MV-4-11 (cell line): ENCODE measurements at places on chromosomes 13 and 19.

GRCh38 chr19:6059988-6060599, 50.2 kb downstream of the RFX2 start:
- DNase-seq = no peak

DNA sequence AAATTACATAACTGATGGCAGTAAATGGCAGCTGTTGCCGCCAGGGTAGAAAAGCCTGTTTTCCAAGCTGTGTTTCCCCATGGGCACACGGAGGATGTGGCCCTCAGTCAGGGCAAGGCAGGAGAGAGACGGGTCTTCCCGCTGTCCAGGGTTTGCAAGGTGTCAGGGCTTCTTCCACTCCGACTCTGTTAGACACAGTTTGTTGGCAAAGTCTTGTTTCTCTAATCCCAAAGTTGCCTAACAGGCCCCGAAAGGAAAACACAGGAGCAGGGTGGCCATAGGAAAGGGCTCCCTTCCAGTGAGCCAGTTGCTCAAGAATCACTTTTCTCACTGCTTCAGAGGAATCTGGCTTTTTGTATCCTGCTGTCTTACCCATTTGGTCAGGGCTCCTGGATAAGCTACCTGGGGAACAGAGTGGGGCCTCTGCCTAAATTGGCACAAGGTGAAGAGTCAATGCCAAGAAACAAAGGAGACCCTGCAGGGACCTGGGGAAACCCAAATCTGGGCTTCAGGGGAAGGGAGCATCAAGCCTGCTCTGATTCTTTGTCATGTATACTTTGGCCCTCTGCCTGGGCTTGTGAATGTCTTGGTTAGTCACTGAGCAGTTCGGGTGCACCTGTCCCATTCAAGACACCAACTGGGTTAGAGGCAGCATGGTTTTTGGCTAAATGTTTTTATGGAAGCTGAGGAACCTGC, 29.0 kb upstream of the CXCL17 start:
- no peak for DNase-seq

- DNase-seq = no peak
Measured at GRCh38 chr19:35144600-35145436, 1.8 kb downstream of the FXYD7 start.

DNA sequence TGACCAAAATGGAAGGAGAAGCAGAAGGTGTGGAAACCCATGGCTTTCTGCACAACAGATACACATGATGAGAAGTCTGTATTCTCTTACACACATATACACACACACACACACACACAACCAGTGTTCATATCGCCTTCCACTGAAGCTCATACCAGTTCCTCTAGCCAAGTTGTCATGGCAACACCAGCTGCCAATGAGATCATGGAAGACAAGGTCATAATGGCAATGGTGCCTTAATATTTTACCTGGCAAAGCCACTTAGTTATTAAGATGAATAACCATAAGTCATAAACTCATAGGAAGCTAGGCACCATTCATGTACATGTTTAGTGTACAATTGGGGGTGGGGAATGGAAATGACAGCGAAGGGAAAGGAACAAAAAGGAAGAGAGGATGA, 2.6 kb upstream of the DHRS12 start:
- peak; percentile 42 for DNase-seq

GRCh38 chr13:74166261-74167004, 32.2 kb upstream of the KLF12 start:
- no peak for DNase-seq

- no peak for DNase-seq
Measured at GRCh38 chr13:106981051-106981450, 413.1 kb upstream of the ARGLU1 start.

GRCh38 chr19:39871886-39872866, 26.0 kb upstream of the FBL start:
- DNase-seq = no peak

DNA sequence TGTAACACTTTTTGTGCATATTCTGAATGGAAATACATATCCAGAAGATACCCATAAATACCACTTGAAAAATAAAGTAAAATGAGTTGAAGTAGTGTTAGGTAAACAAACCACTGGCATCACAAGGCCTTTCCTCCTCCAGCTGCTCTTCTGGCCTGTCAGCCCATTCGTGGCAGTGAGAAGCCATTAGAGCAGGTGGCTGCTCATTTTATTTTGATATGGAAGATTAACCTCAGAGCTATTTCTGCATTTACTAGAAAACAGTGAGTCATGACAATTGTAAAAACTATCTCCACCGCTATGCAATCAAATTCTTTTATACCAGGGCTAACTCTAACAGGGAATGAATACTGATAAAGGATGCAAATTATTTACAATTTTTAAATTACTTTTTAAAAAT, 2898.1 kb downstream of the PCDH9 start:
- DNase-seq = no peak

GRCh38 chr13:49063011-49063410, 87.3 kb downstream of the FNDC3A start:
- DNase-seq = no peak

- DNase-seq = no peak
Measured at GRCh38 chr19:15252398-15253018, 20.3 kb upstream of the EPHX3 start.

DNA sequence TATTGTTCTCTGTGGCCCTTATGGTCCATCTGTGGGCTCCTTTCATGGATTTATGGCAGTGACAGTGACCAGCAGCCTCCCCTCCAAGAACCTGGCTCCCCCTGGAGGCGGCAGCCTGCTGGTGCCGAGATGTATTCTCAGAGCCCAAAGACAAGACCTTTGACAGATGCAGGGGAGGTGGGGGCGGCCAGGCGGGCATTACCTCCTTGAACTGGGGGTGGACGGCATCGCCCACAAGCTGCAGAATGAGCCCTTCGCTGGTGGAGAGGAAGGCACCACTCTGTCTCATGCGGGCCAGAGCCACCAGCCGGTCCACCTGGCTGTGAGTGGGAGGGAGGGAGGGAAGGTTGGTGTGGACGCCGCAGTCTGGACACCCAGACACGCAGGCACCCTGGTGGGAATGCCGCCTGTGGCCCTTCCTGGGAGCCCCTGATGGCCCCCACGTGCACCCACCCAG, 6.6 kb downstream of the ISOC2 start:
- DNase-seq = peak; percentile 37

- peak; percentile 77 for DNase-seq
Measured at GRCh38 chr13:79385694-79386093, 20.4 kb downstream of the RBM26 start.

- no peak for DNase-seq
Measured at GRCh38 chr13:43894438-43894837, 14.7 kb downstream of the LACC1 start.

DNA sequence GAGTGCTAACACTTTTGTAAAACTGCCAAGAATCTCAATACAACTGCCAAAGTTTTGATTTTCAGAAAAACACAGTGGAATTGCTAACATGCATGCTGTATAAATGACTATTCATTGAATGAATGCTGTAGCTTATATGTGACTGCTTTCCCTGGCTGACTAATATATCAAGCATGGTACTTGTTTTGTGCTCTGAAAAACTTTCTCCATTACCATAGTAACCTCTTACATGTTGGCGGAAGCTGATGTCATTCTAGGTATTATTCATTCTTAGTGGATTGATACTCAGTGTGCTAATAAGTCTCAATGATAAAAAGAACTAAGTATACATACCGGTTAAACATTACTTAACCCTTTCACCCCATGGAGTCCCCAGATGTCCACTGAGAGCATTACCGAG, 166.1 kb upstream of the MYO16 start:
- no peak for DNase-seq

DNA sequence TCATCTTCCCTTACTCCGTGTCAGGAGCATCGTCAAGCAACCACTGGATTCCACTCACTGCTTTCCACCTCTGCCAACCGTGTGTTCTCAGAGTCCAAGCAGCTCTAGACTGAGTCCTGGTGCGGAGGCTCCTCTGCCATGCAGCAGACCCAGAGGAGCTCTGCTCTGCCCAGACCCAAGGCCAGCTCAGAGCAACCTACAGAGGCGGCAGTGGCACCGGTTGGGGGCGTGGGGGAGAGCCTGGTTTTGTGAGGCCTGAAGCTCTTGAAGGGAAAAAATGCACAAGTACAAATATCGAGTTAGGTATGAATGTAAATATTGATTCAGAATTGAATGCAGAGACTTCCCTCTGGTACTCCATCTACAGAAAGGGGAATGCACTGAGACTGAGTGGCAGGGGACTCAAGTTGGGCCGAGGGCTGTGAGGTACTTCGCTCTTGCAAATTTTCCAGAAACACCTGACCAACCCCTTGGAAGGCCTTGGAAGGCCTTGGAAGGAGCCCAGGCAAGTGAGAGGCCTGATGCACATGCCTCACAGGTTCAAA, 46.7 kb downstream of the GJA3 start:
- DNase-seq = no peak

- no peak for DNase-seq
Measured at GRCh38 chr19:47418692-47419029, 666 bp downstream of the MEIS3 start.

GRCh38 chr19:10871711-10872545, 575 bp downstream of the CARM1 start:
- DNase-seq = no peak

DNA sequence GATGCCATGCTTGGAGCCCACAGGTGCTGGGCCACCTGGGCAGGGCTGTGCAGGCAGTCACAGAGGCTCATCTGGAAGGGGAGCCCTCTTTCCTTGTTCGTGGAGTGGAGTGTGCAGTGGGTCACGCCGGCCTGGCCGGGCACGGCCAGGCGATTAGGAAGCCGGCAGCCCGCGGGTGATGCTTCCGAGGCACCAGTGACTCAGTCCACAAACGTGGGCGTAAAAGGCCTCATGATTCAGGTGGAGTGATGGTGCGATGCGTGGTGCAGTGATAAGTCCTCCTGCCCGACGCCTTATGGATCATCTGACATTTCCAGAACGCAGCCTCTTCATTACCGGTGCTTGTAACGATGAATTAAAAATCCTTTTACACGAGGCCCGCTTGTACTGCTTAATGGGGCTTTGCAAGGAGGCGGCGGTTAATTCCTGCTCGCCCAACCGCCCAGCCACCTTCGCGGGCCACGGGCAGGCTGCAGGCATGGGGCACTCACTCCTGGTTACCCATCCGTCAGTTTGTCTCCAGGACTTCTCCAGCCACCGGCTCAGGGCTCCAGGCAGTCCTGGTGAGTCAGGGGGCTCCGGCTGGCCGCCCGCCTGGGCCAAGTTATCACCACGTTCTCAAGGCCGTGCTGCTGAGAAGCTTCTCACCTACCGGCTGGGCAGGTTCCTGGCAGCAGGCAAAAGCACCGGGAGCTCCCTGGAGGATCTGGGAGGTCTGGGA, 172.4 kb downstream of the KDM4B start:
- no peak for DNase-seq

DNA sequence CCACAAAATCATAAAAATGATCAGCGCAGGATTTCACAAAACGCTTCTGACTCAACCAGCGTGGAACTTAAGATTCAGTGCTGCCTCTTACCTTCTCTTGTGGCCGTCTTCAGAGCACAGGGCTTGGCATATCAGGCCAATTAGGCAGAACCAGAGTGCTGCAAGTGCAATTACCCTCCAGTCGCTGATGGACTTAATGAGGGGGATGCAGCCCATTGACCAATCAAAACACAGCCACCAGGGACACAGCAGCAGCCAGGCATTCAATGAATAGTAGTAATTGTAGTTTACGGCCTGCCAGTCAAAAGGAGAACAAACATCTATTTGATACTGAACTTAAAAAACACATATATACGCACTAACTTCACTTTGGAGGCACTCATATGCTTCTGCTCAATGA, 38.2 kb downstream of the TMTC4 start:
- DNase-seq = no peak

DNA sequence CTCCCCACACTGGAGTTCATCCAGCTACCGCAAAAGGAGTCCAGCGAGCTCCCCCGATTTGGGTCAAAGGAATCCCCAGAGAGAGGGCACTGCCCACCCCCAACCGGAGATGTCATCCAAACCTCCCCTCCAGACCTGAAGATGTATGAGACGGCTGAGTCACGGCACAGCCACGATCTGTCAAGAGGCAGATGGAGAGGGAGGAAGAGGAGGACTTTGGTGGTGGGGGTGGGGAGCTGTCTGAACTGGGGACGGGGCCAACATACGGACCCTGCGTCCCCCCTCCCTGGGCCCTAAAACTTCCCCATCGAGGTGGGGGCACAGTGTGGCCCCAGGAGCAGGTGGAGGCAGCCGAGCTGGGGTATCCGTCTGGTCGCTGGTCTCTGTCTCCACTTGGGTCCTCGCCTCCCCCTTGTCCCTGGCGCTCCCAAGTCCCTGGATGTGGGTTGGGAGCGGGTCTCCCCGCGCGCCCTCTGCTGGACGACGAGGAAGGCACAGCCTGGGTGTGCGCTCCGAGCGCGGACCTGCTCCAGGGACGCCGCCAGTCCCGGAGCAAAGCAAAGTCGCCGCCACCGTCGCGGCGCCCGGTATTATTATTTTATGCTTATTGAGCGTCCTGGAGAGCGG, 3.8 kb downstream of the PDE4A start:
- DNase-seq = peak; percentile 50

GRCh38 chr13:32264407-32264806, 50.8 kb downstream of the ZAR1L start:
- DNase-seq = no peak

- no peak for DNase-seq
Measured at GRCh38 chr13:86098511-86098910, 299.3 kb upstream of the SLITRK6 start.

DNA sequence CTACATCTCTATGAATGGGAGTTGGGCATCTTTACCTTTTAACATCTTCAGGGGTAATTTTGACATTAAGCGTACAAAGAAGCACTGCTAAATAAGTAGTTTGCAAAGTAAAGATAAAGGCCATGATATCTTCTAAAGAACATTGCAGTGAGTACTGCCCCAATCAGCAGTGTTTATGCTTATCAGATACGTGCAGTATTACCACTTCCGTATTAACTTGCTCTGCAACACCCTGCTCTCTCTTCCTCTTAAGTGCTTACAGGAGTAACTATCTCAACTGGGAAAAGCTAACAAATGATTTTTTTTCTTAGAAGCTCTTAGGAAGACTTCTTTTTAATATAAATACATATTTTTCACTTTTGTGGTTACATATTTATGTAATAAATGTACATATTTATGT, 793.7 kb upstream of the SLC10A2 start:
- peak; percentile 14 for DNase-seq

GRCh38 chr13:79456051-79456450, 24.9 kb upstream of the NDFIP2 start:
- no peak for DNase-seq

DNA sequence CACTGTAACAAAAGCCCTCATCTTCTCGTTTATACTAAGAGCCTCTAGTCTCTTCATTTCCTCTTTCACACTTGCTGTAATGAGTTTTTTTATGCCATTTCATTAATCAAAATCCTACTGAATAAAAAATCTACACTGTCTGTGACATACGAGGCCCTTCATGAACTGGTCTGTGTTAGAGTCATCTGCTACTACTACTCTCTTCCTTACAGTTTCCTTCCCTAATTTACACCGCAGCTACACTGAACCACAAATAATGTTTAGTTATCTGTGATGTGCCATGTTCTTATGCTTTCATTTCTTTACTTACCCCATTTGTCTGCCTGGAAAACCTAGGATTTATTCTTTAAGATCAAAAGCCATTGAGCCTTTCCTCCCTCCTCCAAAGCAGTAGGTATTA, 16.0 kb downstream of the UFM1 start:
- DNase-seq = peak; percentile 22
